ENCODE measurements at places on chromosomes 2 and 18. TPM values are rescaled to one million over a fixed set of nuclear protein-coding genes. Genes with fewer than 3 reads are reported as not detected.

Gene MARCHF4
- total RNA-seq, result not detected

Gene POTEC
- not detected for total RNA-seq

Gene HOXD10
- total RNA-seq, result not detected

Gene COA5
- 21.4 TPM for total RNA-seq

DNA sequence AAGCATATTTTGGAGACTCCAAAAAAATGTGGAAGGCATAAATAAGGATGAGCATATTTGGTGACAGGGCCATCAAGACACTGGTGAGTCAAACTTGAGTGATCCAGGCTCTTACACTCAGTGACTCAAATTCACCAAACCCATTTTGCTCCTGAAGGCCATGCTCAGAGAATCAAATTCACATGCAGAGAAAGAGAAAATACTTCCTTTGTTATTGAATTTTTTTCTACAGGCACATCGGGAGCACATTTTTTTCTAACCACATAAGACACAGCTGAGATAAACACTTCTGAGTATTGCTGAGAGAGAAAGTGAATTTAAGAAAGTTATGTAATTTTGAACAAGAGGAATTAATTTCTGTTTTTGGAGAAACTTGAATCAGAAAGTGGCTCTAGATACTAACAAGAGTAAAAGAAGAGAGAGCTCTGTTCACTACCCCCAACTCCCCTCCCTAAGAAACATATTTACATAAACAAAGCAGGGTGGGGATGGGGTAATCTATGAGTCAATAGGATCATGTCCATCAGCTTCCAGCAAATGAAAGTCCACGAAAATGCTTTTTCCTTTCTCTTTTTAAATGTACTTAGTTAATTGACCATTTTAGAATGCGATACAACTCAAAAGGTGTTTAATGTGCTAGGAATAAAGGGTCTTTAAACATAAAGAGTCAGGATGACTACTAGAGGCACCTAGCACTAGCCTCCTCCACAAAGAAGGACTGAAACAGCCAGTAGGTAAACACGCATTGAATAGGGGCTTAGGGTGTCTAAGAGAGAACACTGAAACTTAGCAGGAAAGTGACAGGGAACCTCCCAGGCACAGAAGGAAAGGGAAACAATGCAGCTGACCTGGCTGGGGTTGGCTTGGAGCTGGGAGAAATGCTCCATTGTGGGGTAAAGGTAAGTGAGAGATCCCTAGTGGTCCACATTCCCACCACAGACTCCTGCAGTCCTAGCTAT, 152.3 kb downstream of the KCNE4 start:
- H3K27me3 ChIP-seq, result no peaks in the 10 kb centered on the region
- H3K36me3 ChIP-seq, result peaks cover 4% of the 10 kb centered on the region
- H3K4me3 ChIP-seq, result no peak overlapping the region
- DNase-seq, result no peak
- H3K27ac ChIP-seq, result no peak overlapping the region
- no peaks in the 10 kb centered on the region for H3K4me1 ChIP-seq

- H3K27ac ChIP-seq, result no peak overlapping the region
- H3K36me3 ChIP-seq, result no peaks in the 10 kb centered on the region
- no peaks in the 10 kb centered on the region for H3K4me1 ChIP-seq
- H3K27me3 ChIP-seq, result no peaks in the 10 kb centered on the region
- H3K4me3 ChIP-seq, result no peak overlapping the region
These were observed 659.4 kb upstream of the CHAC2 start for GRCh38 chr2:53108246-53108645.
